Stimulated activated CD8-positive, alpha-beta memory T cell treated with anti-CD3 and anti-CD28 coated beads, Interleukin-2, amount 100 ng/mL, for 1 hour (primary cell): ENCODE measurements at places on chromosomes 2 and 18.

GRCh38 chr2:159497256-159497655, 119.1 kb downstream of the BAZ2B start:
- no peak for DNase-seq

DNA sequence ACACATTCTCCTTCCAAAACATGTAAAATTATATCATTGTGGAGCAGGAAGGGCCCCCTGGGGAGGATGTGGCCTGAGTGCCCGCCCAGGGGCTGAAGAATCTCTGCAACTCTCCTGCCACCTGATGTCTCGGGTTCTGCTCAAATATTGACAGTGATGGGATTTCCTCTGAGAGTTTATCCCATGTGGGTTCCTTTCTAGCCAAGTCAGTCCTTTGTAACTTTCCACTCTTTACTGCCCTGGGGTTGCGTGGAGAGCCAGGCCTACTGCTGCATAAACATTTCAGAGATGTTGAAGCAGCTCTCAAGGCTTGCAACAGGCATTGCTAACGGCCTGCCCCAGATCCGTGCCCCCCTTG, 4.0 kb upstream of the RAB17 start:
- no peak for DNase-seq

DNA sequence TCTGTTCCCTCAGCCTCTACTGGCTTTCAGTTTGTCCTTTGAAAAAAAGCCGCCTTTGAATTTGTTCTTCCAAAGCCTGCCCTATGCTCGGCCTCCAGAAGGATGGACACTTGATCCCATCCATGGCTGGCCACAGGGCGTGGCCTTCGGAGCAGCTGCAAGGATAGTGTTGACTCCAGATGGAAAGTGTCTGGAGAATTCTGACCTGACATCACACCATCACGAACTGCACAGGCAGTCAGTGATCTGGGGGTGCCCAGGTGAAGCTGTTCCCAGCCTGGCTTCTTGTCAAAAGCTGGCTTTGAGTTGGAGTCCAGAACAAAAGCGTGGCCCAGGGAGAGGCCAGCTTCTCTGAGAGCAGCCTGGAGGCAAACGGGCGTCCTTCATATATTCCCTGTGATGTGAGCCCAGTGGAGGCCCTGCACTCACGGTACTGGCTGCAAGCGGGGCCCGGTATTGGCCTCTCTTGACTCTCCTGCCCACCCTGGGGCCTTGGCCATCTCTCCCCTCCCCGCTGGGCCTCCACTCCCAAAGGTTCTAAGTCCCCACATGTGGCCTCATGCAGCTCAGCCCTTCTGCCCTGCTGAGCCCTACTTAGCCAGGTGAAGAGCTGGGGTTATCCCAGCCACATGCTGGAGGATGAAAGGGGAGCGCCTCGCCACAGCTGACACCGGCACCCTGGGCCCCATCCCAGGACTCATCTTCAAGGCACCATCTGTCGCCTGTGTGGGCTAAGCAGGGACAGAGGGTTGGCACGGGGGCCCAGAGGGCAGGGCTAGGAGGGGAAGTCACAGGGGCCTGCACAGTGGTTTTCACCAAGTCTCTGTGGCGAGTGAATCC, 20.4 kb upstream of the ATOH8 start:
- no peak for DNase-seq

DNA sequence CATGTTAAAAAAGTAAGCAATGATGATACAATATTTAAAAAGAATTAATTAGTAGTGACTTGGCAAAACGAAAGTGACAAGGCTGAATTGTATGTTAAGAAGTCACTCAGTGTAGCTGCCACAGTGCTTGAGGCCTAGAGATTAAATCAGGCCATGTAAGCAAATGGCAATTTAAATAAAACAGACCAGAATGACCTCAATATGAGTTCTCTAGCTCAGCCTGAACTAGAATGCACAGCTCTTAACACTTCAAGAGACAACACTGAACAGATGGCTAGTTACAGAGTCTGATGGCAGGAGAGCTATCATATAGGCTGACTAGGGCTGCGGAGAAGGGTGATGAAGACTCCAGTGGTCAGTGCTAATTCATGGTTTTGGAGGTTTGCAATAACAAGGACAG, 117.9 kb upstream of the ZBTB14 start:
- no peak for DNase-seq

DNA sequence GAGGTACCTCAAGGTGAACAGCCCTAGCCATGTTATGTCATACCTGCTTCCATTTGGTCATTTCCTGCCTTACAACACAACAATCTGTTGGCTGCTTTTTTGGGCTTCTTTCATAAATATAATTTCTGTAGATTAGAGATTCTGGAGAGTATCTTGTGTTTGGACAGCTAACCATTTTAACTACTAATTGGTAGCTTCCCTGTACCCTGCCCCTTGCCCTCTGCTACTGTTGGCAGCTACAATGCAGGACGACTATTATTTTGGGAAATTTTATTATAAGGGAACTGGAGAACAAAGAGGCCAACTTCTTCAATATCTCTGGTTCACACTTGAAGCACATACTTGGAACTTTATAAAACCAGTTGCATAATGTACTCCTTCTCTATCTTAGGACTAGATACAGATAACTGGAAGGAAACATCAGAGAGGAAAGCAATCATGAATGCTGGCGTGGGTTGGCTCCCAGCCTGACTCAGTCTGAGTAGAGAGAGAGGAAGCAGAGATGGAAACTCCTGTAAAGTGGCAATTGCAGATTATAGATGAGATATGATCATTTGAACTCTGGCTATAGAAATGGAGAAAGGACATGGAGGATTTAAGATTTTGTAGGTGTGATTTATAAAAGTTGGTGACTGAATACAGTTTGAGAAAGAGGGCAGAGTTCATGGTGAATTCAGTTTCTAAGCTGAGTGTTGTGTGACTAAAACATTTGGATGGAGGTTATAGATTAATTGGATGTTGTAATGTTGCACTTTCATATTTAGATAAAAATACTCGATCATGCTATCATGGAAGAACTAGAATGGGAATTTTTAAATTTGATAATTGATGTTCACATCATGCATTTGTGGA, 74.5 kb downstream of the MDH1 start:
- no peak for DNase-seq

GRCh38 chr2:197871780-197872456, 67.5 kb downstream of the PLCL1 start:
- DNase-seq, result no peak

DNA sequence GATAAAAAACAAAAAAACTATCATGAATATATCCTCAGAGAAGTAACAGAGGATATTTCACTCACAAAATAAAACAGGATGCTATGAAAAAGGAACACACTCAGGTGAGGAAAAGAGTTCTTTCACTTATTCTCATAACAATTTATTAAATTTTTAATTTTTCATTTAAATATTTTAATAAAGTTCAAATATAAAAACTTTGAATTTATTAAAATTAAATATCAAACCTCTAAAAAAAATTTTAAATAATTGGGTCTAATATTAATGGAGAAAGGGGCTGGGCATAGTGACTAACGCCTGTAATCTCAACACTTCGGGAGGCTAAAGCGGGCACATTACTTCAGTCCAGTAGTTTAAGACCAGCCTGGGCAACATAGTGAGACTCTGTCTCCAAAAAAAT, 10.1 kb downstream of the THADA start:
- DNase-seq, result no peak

GRCh38 chr2:216517447-216518225, 19.0 kb downstream of the RPL37A start:
- DNase-seq, result no peak

DNA sequence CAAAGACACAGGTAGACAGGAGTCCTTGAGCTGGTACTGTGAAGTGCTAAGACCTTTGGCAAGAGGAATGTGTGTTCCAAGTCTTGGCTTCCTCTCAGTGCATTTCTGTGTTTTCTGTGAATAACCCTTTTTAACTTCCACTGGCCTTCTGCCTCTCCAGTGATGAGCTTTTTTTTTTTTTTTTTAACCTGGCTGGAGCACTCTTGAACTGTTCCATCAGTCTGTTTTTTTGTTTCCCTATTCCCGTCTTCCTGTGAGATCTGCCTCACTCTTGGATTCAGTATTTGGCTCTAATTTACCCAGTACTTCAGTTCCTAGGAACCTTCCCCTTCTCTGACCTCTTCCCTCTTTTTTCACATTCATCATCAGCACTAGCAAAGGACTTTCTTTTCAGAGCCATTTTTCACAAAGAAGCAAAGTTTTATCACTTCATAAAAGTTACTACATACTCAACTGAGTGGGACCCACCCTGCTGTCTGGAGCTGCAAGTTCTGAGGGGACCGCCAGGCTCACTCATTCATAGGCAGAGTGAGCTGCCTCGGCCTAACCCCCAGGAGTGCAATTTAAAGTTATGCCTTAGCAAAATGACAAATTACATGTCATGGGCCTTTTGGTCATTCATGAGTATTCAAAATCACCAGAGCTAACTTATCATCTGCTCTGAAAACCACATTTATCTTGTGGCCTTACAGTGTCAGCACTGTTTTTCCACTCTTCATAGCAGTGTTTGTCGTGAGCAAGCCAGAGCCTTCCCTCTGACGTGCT, 126.9 kb upstream of the DAPL1 start:
- no peak for DNase-seq

DNA sequence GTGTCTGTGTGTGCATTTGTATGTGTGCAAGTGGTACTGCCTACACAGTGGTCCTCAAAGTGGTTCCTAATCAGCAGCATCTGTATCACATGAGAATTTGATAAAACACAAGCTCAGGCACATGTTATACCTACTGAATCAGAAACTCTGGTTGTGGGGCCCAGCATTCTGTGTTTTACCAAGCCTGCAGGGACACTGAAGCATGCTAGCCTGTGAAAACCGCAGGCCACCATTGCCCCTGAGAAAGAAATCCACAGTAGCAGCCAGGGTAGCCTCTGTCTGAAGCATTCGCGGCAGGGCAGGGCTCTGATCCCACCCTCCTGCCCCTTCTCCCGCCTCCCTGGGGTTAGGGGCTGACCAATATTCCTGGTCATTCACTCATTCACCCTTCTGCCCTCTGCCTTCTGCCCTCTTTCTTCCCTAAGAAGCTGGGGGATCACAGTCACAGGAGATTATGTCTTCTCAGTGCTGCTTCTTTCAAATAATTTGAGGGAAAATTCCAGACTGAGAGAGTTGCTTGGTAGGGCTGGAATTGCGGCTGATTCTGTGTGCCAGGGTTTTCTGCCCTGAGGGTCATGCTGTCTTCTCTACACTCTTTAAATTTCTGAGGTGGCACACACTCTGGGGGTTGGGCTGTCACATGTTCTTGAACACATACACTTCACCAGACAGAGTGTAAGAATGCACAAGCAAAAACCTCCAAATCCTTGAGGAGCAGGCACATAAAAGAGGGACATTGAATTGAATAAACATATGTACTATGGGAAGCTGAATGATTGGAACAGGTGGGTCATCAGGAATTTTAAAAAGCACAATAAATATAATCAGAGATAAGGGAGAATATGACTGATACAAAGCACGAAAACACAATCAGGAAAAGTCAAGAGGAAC, 126.6 kb upstream of the SEC11C start:
- no peak for DNase-seq

GRCh38 chr2:44295633-44296359, 20.5 kb downstream of the SLC3A1 start:
- no peak for DNase-seq

GRCh38 chr2:216491793-216492596, 6.6 kb upstream of the RPL37A start:
- DNase-seq, result no peak

GRCh38 chr2:46805401-46805951, 110.1 kb downstream of the MCFD2 start:
- DNase-seq, result no peak

DNA sequence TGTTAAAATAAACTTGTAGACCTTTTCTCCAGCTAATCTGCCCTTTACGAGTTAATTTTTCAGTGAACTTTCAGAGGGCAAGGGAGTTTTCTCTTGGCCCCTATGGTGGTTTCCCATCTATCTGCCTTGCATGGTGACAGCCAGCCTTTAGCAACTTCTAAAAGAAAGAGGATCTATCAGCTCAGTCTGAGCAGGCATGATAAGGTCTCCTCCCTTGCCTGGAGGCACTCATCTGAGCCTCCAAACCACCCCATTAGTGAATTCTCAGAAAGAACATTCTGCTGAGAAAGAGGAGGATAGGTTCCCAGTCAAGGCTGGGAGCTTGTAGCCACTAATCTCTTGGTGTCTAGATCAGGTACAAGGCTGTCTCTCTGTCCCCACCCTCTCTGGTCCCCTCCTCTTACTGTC, 10.7 kb upstream of the GYPC start:
- DNase-seq, result no peak

DNA sequence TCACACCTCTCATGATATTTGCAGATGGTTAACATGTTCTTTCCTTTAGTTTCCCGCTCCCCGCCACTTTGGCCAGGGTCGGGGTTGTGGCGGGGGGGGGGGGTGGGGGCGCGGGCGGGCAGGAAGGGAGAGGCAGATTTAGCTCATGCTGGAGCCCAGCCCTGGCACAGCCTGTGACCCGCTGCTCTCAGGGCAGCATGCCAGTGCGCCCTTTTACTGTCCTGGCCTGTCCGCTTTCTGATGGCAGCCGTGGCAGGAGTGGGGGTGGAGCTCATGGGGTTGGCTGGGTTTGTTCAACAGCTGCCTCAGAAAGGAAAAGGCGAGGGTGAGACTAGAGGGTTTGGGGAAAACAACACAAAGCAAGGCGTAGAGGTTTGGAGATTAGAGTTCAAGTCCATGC, 56.1 kb downstream of the TNP1 start:
- DNase-seq, result no peak

GRCh38 chr18:35027206-35027605, 14.0 kb upstream of the MAPRE2 start:
- no peak for DNase-seq

GRCh38 chr18:51044928-51045585, 15.0 kb downstream of the SMAD4 start:
- no peak for DNase-seq

- no peak for DNase-seq
Measured at GRCh38 chr2:51404226-51404625, 372.3 kb upstream of the NRXN1 start.
